ENCODE measurements at places on chromosomes 5 and 9.

GRCh38 chr5:107388141-107388861 lies 282.4 kb downstream of the EFNA5 start:
- no peak for DNase-seq

GRCh38 chr5:16936989-16937438 lies 926 bp upstream of the MYO10 start:
- no peak for DNase-seq

DNA sequence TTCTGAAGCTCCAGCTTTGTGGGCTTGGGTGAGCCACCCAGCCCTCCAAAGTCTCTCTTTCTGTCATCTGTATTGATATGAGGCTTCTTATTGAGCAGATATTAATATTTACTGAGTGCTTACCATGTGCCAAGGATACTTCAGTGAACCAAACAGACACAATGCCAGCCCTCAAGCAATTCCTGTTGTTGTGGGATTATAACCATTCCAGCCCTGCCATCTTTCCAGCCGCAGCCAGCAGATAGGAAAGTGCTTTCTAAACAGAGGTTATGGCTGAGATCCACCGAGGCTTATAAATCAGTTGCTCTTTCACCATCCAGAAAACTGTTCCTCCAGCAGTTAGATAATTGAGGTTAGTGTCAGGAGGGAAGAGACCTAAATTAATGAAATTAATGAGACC lies 137.7 kb upstream of the ALDH1B1 start:
- DNase-seq = no peak

GRCh38 chr5:127568166-127568565 lies 50.7 kb downstream of the PRRC1 start:
- no peak for DNase-seq

- no peak for DNase-seq
Measured at GRCh38 chr5:96582343-96582742, 79.8 kb upstream of the CAST start.

DNA sequence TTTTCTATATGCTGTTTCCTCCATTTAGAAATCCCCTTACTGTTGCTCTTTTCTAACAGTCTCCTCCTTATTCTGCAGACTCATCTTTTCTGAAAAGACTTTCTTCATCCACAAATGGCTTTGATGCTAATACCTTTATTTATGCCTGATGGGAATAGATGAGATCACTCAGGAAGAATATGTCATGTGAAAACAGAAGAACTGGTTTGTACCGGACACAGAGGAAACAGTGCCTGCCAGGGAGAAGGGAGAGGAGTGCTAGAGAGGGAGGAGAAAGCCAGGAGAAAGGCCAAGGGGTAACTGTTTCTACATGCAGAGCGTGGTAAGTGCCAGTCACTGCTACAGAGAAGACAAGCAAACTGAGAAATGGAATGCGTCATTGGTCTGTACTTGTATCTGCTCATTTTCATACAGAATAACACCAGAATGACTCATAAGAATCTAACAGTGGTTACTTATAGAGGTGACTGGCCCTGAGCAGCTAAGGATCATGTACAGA lies 45.9 kb upstream of the PJA2 start:
- DNase-seq = peak; percentile 55

GRCh38 chr5:124512952-124513632 lies 233.3 kb downstream of the ZNF608 start:
- DNase-seq = no peak

- DNase-seq = no peak
Measured at GRCh38 chr9:94908011-94908563, 181.6 kb downstream of the AOPEP start.

DNA sequence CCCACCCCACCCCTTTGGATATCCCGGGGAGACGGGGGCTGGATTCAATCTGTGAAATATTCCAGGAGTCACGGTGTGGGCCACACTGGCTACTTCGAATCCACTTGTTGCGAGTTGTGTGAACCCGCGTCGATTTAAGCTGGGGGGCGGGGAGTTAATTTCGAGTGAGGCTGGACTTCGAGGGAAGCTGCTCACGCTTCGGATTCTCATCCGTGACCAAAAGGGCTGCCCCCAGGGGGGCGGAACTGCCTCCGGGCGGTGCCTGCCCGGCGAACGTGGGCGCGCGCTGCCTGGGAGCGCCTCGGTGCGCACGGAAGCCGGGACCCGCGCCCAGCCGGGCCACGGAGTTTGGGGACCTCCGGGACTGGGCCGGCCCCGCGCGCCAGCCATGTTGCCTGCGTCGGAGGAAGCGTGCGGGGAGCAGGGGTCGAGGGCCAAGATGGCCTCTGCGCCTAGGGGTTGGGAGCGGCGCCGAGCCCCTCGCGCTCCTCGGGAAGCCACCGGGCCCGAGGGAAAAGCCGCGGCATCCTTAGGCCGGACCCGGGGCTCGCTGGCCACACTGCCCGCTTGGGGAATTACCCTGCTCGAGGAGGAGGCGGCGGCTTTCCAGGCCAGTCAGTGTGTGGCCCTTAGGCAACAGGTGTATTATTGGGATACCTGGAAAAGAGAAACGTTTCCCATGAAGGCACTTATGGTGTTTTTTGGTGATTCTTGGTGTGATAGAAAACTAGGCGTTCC lies 975 bp downstream of the OCLN start:
- no peak for DNase-seq

DNA sequence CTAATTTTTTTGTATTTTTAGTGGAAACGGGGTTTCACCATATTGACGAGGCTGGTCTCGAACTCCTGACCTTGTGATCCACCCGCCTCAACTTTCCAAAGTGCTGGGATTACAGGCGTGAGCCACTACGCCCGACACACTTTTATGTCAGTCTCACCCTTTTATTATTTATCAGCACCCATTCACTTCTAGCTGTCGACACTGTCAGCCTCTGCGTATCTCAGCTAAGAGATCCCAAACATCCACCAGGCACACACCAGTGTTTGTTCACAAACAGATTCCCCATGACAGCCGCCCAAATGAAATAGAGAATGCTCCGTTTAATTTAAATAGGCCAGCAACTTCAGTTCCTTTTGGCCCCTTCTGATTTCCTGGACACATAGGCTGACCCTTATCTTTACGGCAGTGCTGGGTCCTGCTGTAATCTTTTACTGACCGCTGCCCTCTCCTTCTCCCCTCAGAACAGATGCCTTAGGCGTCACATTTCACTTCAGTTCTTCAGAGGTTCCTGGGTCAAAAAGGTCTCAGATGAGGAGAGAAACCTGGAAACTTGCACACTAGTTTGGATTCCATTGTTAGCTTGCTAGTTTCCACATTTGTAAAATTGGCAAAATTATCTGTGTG lies 43.1 kb upstream of the CKMT2 start:
- no peak for DNase-seq

- no peak for DNase-seq
Measured at GRCh38 chr9:115341426-115341825, 223.5 kb upstream of the TNC start.

- no peak for DNase-seq
Measured at GRCh38 chr9:76191493-76191892, 202.7 kb downstream of the RFK start.

GRCh38 chr5:34688015-34688810 lies 32.1 kb downstream of the RAI14 start:
- no peak for DNase-seq

- DNase-seq = no peak
Measured at GRCh38 chr5:146447734-146448380, 724 bp downstream of the TCERG1 start.

- no peak for DNase-seq
Measured at GRCh38 chr9:34590381-34591247, 1.1 kb upstream of the CNTFR start.

GRCh38 chr9:71183251-71183650 lies 61.8 kb upstream of the TRPM3 start:
- no peak for DNase-seq

GRCh38 chr9:104743376-104743985 lies 4.0 kb upstream of the NIPSNAP3A start:
- peak; percentile 83 for DNase-seq

DNA sequence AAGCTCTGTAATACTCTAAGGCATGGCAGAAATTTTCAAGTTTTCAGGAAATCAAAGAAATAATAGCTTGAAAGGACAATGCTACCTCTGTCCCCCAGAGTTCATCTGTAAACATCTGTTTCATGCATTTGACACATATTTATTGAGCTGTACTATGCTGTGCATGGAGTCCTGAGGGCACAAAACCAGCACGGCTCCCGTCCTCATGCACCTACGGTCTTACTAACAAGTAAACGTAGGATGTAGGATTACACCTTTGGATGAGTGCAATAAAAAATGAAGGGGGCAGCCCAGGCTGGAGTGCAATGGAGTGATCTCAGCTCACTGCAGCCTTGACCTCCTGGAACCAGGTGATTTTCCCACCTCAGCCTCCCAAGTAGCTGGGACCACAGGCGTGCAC lies 81.9 kb downstream of the SPTLC1 start:
- no peak for DNase-seq

DNA sequence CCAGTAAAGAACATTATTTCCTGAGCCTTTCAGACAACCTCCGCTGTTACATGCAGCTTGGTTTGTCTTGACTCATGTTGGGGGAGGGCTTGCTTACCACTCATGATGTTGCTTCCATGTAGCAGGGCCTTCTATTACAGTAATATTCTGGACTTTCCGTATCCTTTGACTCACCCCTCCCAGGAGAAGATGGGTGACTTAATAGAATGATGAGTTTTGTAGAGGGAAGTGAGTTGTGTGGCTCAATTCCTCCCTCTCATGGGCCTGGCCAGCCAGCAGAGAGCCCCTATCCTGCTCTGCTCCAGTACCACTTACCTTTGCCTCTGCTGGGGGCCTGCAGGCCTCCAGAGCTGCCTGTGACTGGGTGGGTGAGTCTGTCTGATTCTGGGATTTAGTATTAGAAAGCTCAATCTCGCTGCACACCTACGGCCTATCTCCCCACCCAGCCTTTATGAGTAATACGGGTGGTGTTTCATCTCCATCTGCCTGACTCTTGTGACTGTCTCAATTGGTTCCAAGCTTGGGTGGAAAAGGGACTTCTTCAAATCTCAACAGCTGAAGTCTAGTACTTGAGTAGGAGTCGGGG lies 52.6 kb upstream of the KLF9 start:
- DNase-seq = no peak

- no peak for DNase-seq
Measured at GRCh38 chr9:3332802-3333201, 193.0 kb downstream of the RFX3 start.

DNA sequence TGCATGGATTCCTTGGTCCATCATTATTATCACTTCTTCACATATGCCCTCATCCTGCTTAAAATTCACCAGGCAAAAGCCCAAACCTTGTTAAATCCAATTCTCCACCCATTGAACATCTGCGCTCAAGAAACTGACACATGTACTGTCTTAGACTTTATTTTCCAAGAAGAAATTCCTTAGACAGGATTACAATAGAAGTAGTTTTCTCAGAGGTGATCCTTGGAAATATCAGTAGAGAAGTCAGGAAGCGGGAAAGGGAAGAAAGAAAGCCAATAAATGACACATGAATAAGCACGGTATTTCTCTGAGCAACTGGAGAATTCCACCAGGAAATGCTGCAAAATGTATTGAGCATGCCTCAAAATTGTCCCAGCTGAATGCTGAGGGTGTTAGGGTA lies 90.2 kb downstream of the FOXD1 start:
- no peak for DNase-seq

DNA sequence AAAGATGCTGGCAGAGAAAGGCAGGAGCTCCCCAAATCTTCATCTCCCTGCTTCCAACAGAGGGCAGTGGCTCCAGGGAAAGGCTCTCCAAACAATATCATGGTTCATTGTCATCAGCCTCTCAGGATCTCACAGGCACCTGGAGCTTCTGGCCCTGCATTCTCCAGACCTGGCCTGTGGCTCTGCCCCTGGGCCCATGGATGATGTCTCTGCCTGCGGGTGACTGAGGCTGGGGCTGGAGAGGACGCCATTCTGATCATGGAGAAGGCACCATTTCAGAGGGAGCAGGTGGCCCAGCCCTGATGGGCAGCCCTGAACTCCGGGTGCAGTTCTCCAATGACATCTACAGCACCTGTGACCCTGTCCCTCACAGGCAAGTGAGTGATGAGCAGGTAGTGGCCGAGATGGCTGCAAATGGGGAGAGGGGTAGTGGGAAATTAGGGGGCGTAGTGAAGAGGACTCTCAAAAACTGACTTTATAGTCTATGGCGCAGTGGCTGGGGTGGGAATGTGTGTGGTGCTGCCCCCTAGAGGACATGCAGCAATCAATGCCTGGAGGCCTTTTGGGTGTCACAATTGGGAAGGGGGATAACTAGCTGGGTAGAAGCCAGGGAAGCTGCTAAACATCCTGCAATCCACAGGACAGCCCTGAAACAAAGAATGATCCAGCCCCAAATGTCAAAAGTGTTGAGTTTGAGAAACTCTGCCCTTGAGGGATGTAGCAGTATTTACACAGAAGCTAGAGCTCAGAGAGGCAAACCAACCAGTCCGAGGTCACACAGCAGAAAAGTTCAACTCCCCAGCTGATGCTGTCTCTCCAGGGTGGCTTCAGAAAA lies 3.2 kb downstream of the SH3PXD2B start:
- no peak for DNase-seq

DNA sequence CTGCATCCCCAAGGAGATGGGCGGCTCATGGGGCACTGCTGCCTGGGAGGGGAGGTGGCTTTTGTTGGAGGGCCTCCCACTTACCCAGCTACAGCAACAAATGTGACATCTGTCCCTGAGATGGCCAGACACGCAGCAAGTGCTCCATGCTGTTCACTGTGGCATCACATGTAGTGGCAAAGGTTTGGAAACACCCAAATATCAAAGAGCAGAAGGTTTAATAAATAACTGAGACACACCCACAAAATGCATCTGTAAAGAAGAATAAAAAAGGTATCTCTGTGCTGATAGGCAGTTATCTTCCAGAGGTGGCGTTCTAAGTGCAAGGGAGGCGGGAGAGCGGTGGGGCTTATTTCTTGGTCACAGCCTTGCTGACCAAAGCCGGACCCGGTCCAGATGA lies 23.3 kb upstream of the CLPTM1L start:
- no peak for DNase-seq

DNA sequence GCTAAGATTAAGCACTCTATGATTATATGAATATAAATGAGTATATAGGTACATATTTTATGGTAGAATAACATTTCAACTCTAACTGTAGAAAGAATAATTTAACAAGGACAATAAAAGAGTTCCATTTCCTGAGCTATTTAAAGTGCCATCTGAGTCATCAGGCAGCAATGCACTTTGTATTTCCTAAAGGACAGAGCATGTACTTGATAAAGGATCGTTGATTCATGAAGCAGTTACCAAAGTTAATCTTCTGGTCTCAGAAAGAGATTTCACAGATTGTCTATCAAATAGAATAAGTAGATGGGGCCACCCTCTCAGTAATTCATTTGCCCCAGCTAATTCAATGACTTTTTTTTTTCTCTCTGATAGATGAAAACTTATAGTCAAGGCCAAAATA lies 747.8 kb downstream of the CDH18 start:
- no peak for DNase-seq

- DNase-seq = no peak
Measured at GRCh38 chr5:175714479-175715085, 56.7 kb downstream of the HRH2 start.

- no peak for DNase-seq
Measured at GRCh38 chr9:88922091-88922490, 69.2 kb upstream of the S1PR3 start.

GRCh38 chr5:173933901-173934300 lies 45.8 kb downstream of the CPEB4 start:
- no peak for DNase-seq

- DNase-seq = no peak
Measured at GRCh38 chr9:97271292-97271691, 36.2 kb upstream of the CCDC180 start.

- peak; percentile 66 for DNase-seq
Measured at GRCh38 chr9:100322954-100323536, 29.7 kb downstream of the TEX10 start.
